ENCODE measurements at places on chromosomes 4 and X. TPM values are rescaled to one million over a fixed set of nuclear protein-coding genes. Genes with fewer than 3 reads are reported as not detected.

DNA sequence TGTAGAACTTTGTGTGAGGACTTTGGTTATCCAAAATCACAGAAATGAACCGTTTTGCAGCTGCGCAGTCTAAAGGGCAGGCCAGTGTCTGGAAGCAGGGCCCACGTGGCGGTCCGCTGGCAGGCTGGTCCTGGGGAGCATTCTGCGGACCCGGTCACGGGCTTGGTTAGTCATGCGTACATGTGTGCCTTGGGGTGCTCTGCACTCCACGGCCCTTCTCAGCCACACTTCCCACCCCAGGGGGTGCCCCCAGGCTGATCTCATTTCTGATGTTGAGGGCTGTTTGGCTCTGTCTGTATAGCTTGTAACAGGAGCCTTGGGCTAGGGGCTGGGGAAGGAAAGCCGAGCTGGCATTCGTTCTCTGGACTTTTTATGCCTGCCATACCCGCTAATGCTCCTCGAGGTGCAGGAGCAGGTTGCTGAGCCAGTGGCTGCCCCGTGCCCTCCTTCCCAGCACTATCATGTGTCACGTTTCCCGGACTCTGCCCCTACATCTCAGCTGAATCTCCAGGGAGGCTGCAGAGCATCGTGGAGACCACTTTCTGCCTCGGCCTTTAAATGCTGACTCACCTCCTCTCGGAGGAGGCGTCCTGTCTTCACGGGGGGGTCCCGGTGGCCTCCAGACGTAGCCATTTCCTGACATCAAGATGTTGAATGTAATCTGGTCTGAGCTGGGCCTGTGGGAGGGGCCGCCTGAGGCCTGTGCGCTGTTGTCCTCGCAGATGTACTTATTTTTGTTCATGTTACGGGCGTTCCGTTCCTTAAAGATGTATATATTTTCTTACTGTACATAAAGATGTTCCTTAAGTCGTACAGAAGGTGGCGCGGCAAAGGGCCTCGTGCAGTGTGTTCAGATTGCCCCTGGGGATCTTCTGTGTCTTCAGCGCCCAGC, 11.4 kb upstream of the TADA2B start:
- no peak for DNase-seq

- DNase-seq, result no peak
These were observed 124.4 kb downstream of the SLIT2 start for GRCh38 chr4:20376070-20376469.

DNA sequence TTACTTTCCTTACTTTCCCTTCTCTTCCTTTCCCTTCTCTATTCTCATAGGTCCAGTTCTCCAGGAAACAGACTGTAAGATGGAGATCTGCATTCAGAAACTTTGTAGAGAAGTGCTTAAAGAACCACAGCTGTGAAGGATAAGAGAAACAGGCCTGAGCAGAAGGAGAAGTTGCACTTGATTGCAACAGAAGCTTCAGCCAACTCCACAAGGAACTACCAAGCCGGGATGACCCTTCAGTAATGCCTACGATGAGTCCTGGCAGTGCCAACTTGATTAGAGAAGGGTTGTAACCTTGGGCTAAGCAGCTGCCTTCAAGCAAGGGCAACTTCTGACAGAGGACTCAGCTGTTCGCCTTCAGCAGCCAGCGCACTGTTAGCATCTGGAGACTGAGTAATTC, 413.3 kb upstream of the RASGEF1B start:
- DNase-seq, result no peak

GRCh38 chrX:47619486-47620302, at the start of gene SYN1:
SYN1 (minus strand) TSS chrX:47619857; CDS start chrX:47619728, 129 bp downstream.
- DNase-seq, result peak; percentile 77

DNA sequence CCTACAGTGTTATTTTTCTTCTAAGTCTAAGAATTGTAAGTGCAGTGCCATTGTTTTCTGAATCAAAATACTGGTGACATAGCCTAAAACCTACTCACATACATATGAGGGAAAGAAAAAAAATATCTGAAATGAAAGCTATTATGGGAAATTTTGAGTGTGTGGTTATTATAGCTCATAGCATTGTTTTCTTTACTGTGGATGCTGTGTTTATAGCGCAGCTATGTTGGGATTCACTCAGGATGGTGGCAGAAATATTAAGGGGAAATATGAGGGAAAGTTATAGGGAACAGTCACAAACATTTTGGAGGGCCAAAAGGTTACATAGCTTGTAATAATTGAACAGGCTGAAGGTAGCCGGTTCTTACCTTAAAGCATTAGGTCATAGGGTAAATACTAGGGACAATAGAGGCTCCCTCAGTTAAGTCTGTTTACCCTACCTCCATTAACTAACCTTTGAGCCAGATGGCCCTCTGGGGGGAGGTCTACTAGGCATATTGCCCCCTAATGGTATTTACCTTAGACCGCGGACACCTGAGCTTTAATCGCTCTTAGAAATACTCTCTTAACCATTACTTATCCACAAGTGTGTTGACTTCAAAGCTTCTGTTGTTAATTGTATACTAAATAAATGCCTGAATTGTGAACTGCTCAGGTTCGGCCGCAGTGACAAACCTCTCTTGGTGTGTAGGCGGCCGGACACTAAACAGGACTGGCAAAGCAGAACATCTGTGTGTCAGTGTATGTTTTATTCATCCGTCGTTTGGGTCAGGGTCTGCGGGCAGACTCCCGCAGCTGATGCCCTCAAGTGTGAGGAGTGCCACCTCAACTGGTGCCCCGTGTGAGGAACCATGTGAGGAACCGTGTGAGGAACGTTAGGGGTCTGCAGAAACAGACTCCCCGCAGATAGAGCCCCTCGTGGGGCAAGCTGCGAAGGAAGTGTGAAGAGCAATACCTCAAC, 21.3 kb upstream of the SULT1B1 start:
- DNase-seq, result no peak

GRCh38 chrX:148530464-148531077, 30.2 kb downstream of the AFF2 start:
- peak; percentile 8 for DNase-seq

DNA sequence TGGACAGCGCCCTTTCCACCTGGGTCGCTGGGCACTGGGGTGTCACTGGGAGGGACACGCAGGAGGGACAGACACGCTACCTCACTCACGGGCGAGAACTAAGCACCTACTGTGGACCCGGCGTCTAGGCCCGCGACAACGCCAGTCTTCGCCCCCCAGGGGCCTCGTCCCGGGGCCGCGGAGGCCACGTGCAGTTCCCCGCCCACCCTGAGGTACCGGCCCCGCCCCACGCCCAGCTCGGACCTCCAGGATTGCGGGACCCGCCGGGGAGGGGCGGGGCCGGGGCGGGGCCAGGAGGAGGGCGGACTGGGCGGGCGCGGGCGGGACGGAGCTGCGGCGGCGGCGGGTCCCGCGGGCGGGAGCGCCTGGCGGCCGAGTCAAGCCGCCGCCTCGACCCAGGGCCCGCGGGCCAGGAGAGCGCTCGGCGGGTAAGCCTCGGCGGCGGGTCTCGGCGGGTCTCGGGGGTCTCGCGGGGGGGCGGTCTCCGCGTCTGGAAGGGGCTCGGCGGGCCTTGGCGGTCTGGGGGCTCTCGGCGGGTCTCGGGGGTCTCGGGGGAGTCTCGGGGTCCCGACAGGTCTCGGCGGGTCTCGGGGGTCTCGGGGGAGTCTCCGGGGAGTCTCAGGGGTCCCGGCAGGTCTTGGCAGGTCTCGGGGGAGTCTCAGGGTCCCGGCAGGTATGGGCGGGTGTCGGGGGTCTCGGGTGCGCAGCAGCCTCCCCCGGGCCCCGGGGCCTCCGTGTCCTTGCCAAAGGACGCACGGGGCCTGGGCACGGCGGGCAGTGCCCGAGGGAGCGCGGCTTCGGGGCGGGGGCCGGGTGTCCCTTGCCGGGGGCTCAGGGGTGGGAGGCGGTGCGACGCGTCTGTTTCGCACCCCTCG, at the start of gene SH3BP2:
TSS of gene SH3BP2 (plus strand) at position 375 of the 875 bp plus-strand sequence. CDS start 27,533 bp downstream, outside the sequence.
- DNase-seq, result peak; percentile 53

DNA sequence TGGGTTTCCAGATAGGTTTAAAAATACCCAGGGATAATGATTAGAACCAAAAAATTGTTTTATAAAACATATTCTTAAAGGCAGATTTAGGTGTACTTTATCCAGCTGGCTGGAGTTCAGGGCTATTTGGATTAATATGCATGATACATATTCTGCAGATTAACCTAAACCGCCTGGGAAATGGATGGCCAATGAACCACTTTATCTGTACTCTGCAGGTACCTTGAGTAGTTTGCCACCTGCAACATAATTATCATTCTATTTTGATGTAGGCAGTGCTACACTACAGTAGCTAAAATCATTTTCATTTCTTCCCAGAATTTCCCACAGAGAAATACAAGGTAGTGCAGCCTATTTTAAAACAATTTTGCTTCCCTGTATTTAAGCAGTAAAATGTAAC, 683.2 kb upstream of the GNPDA2 start:
- no peak for DNase-seq

GRCh38 chrX:145213504-145213903, 33.8 kb upstream of the SPANXN1 start:
- DNase-seq, result peak; percentile 2

DNA sequence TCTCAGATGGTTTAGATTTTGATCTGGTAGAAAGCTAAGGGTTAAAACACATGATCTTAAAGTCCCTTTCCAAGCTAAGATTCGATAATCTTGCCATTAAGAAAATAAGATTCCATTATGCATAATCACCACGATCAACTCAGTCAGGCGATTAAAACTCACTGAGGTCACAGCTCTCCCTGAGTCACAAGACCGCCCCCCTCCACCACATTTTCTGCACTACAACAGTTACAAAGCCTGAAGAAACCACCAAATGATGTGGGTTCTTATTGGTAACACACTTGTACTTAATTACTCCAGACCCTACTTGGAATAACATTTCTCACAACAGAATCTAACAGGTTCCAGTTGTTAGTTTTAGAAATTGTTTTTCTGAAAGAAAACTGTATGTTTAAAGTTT, 62.8 kb downstream of the SH3KBP1 start:
- no peak for DNase-seq

GRCh38 chr4:177220376-177220775, 89.3 kb upstream of the NEIL3 start:
- DNase-seq, result no peak

DNA sequence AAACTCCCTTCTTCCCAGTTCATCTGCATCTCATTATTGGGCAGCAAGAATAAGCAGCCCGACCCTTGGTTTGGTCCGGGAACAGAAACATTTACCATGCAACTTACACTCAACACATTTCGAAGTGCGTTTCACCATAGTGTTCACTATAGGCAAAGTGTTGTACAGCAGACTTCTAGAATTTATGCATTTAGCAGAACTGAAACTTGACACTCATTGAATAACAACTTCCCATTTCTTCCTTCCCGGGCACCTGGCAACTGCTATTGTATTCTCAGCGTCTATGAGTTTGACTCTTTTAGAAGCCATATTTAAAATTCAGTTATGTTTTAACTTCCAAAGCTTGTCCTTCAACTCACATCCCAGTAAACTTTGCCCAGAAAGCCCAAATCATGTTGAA, 840.6 kb downstream of the NLGN4X start:
- no peak for DNase-seq

DNA sequence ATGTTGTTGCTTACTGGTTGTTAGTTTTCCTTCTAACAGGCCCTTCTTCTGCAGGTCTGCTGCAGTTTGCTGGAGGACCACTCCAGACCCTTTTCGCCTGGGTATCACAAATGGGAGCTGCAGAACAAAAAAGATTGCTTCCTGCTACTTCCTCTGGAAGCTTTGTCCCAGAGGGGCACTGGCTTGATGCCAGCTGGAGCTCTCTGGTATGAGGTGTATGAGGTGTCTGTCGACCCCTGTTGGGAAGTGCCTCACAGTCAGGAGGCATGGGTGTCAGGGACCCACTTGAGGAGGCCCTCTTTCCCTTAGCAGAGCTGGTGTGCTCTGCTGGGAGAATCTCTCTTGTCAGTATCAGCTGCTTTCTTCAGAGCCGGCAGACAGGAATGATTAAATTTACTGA, 127.4 kb upstream of the EDA2R start:
- DNase-seq, result no peak

GRCh38 chr4:73731968-73732610, 8.3 kb upstream of the CXCL8 start:
- no peak for DNase-seq

DNA sequence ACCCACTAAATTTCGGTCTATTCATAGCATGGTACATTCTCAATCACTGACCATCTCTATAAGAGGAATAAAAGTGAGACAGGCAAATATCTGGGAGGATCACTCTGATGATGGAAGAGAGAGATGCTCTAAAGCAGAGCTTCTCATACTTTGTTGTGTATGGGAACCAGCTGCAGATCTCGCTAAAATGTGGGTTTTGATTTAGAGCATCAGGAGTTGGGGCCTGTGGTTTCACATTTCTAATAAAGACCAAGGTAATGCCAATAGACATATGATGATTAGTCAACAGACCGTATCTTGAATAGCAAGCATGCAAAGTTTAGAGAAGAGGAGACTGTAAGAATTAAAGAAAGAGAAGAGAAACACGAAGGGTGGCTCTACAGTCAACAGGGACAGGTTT, 107.4 kb upstream of the FTHL17 start:
- no peak for DNase-seq

DNA sequence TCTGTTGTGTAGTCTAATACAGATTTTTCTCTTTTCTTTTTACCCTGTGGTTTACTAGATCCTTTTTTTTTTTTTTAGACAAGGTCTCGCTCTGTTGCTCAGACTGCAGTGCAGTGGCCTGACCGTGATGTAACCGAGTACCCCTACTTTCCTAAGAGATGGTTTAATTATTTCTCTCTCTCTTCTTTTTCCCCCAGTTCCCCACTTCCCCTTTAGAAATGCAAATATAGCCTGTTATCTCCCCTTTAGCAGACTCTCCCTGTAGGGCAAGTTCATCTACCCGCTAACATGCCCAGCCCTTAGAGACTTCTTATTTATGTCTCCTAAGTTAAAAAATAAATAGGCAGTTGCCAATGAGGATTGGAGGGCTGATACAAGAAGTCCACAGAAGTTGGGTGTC, 4.5 kb downstream of the SNX25 start:
- DNase-seq, result no peak

DNA sequence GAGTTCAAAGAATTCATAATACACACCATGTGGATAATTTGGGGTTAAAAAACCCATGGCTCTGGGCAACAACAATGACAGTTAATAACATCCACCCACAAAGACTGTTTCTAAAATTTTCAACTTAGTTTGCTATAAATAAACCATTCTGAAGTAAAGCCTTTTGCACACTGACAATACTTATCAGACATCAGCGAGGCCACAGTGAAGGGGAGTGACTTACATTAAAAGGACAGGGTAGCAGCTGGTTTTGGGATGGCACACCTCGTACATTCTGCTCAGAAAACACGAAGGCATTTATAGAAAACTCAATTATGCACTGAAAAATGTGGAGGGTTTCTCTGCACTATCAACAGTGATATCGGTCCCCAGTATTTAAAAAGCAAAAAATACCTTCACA, 4.9 kb upstream of the ASB11 start:
- DNase-seq, result no peak

GRCh38 chr4:25760518-25761157, 102.2 kb downstream of the SEL1L3 start:
- DNase-seq, result no peak

Gene ANKRD17
- 54.0 TPM for total RNA-seq

Gene WDR1
- total RNA-seq, result 188 TPM

Gene UGT2B11
- total RNA-seq, result not detected

Gene CLGN
- 2.1 TPM for total RNA-seq

Gene NAA15
- 45.2 TPM for total RNA-seq

Gene MAGEB17
- not detected for total RNA-seq

Gene VSIG1
- total RNA-seq, result 2.6 TPM

Gene CENPVL2
- not detected for total RNA-seq

Gene IL2
- total RNA-seq, result not detected

Gene DIPK2B
- not detected for total RNA-seq
